Putamen (tissue), 1 donor: ENCODE measurements at places on chromosomes 7 and 10.

DNA sequence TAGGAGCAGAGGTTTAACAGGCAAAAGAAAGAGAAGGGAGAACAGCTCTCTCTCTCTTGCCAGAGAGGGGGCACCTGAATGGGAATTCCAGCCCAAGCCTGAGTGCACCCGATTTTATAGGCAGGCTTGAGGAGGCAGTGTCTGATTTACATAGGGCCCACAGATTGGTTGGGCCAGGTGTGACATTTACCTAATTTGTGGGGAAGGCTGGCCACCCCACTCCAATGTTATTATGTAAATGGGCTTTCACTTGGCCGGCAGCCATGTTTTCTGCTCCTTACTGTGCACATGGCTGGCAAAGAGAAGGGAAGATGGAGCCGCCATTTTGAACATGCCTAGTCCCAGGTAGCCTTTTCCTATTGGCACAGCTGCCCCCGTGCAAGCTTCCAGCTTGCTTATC lies 735.5 kb upstream of the AUTS2 start:
- no peak for DNase-seq

DNA sequence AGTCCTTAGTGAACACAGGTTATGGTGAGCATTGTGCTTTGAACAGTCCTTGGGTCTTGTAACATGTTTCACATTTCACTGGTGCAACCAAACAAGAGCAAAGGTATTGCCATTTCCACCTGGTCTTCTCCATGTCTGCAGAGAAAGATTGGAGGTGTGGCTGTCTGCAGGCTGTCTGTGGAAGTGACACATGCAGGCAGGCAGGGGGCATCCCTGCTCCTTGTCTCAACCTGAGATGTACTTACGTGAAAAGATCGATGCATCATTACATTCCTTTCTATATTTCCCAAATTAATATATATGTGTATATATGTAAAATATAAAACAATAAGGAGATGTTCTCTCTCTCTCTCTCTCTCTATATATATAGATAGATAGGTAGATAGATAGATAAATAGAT lies 54.3 kb downstream of the LRRC18 start:
- DNase-seq: peak; percentile 9

DNA sequence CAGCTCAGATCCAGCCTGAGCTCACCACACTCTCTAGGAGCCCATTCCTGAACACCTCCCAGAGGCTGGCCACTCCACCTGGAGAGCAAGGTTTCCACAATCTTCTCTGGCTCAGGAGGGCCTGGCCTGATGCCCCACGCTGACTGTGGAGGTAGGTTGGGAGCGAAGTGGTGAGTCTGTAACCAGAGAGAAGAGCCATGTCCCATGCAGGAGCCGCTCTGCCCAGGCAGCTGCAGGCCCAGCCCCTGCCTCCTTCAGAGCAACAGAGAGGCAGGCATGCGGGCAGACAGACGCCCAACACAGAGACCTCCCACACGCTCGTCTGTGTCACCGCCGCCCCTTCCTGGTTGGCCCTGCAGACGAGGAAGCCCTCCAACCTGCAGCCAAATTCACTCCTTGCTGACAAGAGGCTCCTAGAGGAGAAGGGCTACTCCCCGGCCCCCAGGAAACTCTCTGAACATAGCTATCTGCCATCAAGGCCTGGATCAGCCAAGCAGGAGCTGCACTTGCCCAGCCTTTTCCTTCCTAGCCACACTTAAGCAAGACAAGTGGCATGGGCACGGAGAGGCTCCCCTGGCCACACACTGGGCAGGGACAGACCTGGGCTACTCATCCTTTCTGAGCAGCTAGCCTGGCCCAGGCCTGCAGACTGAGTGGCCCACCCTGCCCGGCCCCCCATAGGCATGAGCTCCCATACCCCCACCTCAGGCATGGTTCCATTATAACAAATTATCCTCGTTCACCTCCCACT lies 101.9 kb downstream of the GRID1 start:
- DNase-seq: no peak

- no peak for DNase-seq
Measured at GRCh38 chr10:122021379-122021778, 32.4 kb downstream of the TACC2 start.

GRCh38 chr7:23473844-23474093 lies 3.5 kb upstream of the IGF2BP3 start:
- DNase-seq: no peak

DNA sequence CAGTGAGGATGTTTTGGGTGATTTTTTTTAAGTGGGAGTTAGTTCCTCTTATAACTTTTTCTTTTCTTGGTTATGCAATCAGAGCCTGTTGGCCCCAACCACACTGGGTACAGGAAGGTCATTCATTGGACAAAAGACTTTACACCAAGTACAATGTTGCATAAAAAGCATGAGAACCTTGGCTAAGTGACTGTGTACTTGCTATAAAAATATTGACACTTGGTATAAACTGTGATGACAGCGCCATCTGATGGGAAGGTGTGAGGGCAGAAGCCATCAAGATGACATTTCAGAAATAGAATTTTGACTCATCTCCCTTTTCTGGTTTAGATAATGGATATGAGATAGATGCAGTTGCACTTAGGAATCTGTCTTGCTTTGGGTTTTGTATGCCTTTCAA lies 126.4 kb upstream of the CCDC6 start:
- DNase-seq: peak; percentile 66

DNA sequence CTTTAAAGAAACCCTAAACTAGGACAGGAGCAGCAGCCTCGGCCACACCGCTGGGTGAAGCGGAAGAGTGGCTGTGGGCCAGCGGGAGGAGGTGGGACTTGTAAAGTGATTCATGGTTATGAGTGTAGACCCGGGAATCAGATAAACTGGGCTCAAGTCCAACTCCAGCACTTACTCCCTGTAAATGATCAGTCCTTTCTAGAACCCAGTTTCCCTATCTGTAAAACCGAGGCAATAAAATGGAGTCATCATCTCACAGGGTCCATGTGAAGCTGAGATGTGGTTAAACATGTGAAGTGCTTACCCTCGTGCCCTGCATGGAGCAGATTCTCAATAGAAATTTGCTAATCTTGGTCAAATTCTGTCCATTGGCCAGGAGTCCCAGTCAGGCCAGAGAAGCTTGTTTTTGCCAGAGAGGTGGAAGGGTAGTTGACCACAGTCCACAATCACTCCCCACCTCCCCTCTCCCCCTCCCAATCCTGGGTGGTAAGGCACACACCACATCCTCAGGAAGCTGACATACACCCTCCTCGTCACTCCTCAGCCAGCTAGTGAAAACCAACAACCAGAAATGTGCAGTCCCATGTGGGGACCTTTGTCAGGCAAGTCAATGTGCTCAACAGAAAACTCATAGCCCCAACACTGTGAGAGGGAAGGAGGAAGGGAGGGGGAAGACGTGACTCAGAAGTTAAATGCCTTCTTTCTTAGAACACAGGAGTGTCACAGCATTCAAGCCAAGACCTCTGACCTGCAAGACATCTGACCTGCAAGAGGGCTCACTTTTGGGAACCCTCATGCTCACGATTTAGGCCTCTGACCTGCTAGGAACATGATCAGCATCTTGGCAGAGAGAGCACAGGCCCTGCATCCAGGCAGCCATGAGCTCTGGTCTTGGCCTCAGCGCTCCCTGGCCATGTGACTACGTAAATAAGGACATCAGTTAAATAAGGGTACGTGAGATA lies 145.1 kb downstream of the PLXNA4 start:
- DNase-seq: no peak

- DNase-seq: no peak
Measured at GRCh38 chr7:100465299-100465698, 1.2 kb upstream of the SPACDR start.

DNA sequence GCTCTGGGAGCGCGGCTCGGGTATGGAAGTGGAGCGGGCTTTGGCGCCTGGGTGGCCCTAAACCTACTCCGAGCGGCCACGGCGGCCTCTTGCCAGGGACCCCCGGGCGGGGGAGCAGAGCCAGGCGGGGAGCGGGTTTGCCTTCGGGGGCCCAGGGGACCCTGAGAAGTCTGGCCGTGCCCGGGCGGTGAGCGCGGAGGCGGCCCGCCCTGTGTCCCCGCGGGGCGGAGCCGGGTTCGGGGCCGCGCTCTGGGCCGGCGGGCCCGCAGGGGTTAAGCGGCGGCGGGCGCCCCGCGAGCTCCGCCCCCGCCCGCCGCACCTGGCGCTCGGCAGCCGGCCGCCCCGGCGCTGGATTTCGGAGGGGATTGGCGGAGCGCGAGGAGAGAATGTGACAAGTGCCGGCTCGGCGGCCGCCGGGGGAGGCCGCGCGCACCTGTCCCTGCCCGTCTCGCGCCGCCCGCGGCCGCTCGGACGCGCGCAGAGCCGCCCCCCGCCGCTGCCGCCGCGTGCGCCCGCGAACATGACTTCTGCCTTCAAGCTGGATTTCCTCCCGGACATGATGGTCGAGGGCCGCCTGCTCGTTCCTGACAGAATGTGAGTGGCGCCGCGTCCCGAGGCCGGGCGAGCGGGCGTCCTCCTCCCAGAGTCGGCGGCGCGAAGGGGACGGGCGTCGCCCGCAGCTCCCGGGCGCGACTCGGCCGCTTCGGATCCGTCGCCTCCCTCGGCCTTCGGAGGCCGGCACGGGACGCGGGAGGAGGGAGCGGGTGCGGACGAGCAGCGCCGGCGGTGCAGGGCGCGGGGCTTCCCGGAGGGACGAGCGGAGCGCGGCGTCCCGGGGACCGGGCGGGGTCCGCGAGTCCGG lies at the start of gene CELF2:
TSS of gene CELF2 (plus strand) at position 303 of the 862 bp plus-strand sequence. CDS start at position 521, 218 bp downstream.
- DNase-seq: no peak

- DNase-seq: no peak
Measured at GRCh38 chr7:13742126-13742525, 247.3 kb downstream of the ETV1 start.

- DNase-seq: no peak
Measured at GRCh38 chr10:114077815-114078219, 34.2 kb downstream of the ADRB1 start.

GRCh38 chr7:50559881-50560280 lies 5.3 kb downstream of the DDC start:
- no peak for DNase-seq

- no peak for DNase-seq
Measured at GRCh38 chr7:111080495-111081105, 10.3 kb upstream of the LRRN3 start.

DNA sequence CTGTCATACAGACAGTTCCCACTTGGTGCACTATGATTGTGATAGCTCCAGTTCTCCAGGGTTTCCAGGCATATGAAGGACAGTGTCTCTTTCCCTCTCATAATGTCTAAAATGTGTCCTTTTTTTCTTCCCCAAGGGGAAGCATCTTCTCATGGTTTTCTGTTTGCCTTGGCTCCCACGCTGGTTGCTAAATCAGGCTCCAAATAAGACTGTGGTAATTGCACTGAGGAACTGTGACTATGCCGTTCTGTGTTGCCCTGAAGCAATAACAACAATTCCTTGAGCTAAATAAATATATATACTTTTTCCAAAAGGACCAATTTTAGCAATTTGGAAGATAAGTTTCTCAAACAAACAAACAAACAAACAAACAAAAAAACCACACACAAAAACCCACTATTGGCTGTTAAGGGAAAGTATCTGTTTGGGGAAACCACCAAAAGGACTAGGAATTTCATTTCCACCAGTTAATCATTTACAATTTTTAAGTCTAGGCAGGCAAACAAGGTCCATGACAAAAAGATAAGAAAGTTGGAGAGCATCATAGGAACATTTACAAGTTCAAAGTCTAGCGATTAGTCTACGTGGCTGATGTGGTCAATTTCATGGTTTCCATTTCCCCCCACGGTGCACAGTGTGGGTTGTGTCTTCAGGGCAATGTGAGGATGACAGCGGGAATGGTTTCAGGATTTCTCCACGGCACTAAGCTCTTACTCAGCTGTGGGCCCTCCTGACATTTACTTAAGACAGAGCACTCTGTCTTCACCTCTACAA lies 62.4 kb downstream of the THNSL1 start:
- DNase-seq: no peak

DNA sequence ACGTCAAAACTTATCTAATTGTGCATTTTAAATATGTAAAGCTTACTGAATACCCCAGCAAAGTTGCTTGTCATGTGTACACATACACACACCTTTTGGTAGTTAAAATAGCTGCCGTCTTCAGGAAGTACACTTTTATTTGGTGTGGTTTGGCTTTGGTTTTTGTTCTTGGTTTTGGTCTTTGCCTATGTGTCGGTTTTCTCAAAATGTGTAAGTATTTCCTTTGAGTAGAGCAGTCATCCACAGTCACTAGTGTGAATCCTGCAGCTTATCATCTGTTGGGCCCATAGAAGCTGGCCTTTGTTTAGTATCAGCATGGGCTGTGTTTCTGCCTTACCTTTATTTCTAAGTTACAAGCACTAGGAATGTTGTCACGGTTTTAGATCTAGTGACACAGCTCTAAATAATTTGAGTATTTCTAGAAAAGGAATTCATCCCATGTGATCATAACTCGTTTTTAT lies 35.3 kb downstream of the NET1 start:
- no peak for DNase-seq

DNA sequence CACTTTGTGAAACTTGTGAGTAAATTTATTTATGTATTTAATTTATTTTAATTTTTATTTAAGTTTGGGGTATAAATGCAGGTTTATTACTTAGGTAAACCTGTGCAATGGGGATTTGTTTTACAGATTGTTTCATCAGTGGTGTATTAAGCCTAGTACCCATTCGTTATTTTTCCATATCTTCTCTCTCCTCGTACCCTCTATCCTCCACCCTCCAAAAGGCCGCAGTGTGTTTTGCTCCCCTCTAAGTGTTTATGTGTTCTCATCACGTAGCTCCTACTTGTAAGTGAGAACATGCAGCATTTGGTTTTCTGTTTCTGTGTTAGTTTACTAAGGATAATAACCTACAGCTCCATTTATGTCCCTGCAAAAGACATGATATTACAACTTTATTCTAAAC lies 145.4 kb upstream of the SMIM30 start:
- no peak for DNase-seq

GRCh38 chr7:113256883-113257531 lies 138.7 kb upstream of the SMIM30 start:
- DNase-seq: no peak

DNA sequence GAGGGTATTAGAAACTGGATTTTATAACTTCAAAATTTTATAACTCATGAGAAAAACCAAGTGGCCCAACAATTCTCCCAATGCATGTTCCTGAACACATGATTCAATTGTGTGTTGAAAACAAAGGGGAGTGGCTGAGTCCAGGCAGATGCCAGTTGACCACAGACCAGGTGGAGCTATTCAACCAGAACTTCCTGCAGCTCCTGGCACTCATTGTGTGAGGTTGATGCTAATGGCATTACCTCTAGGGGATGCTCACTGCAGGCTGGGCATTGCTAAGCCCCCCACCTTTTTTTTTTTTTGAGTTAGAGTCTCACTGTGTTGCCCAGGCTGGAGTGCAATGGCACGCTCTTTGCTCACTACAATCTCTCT lies 20.3 kb downstream of the MYOF start:
- DNase-seq: no peak

DNA sequence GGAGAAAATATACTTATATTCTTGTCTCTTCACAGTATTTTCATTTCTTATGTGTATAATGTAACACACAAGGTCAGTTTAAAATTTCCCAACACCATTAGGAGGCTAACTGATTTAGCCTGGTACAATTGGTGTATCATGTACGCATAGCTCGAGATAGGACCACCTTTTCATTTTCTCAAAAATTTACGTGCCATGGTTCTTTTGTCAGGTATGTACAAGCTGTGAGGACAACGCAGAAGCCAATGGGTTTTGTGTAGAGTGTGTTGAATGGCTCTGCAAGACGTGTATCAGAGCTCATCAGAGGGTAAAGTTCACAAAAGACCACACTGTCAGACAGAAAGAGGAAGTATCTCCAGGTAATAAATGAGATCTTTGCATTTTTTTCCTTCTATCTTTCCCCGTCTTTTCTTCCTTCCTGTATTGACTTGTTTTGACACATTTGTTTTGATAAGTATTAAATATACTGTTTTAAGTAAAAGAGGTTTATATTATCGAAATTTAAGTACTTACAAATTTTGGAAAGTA lies 55.0 kb downstream of the TRIM24 start:
- no peak for DNase-seq
